IPS DF 6.9 (cell line): ENCODE measurements at places on chromosomes 11 and 22.

DNA sequence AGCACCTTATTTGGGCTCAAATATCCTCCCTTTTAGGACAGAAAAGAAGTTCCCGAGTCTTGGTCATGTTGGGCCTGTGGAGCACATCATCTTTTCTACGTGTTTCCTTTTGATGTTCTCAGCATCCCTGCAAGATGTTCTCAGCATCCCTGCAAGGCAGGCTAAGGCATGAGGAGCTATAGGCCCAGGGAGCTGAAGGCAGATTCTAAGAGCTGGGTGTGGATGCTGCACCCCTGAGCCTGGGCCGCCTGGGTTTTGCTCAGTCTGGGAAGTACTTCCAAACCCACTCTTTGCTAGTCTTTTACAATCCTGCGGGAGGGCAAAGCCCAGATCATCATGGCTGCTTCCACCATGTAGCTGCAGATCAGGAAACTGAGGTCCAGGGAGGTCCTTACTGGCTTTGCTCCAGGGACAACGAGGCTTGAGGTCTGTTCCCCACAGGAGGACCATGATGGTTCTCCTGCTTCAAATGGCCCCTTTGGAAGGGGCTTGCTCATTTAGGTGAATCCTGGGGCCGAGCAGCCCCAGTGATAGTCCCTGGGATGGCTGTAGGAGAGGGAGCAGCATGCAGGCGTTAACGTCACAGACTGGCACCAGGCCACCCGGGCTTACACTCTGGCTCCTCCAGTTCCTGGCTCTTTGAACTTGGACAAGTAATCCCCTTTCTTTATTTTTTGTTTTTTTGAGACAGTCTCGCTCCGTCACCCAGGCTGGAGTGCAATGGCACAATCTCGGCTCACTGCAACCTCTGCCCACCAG is 10.6 kb downstream of the LRRC75B start:
- no peaks in the 10 kb centered on the region for H3K27me3 ChIP-seq
- H3K36me3 ChIP-seq: no peaks in the 10 kb centered on the region
- DNase-seq: no peak
- H3K4me3 ChIP-seq: no peak overlapping the region
- no peak overlapping the region for H3K27ac ChIP-seq

GRCh38 chr22:30922151-30922611 is 46.4 kb downstream of the MORC2 start:
- peaks cover 26% of the 10 kb centered on the region for H3K36me3 ChIP-seq
- H3K4me1 ChIP-seq: no peaks in the 10 kb centered on the region
- no peak overlapping the region for H3K4me3 ChIP-seq
- no peak for DNase-seq
- no peaks in the 10 kb centered on the region for H3K27me3 ChIP-seq

GRCh38 chr11:1206391-1207271 is 16.2 kb upstream of the MUC5B start:
- DNase-seq: no peak
- H3K27me3 ChIP-seq: no peaks in the 10 kb centered on the region
- H3K4me3 ChIP-seq: no peak overlapping the region
- H3K27ac ChIP-seq: no peak overlapping the region

DNA sequence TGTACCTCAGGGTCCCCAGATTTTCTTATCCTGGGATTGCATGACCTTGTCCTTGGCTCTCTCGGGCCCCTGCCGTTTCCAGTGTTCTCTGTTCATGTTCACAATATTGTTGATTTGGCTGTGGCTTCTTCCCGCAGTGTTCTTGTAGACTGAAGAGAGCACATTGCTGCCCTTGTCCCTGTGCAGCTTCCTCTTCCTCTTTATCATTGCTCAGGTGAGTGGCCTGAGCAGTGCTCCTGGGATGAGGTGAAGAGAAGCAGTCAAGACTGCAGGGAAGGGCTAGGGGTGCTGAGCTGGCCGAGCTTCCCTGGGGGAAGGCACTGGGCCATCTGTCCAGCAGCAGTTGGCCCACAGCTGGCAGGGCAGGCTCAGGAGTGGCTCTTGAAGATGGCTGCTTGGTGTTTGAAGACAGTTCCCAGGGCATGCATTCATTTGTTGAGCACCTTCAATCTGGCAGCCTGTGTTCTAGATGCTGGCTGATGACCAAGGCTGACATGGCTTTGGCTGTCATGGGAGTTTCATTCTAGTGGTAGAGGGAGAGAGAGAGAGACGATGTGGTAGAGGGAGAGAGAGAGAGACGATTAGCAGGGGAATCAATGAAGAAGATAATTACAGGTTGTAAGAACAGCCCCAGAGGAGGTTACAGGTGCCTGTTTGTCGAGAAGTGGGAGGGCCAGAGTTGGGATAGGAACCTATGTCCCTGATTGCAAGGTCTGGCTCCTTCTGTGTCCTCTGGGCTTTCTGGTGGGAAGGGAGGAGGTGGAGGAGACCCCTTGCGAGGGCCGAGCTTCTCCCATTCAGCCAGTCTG is 17.4 kb downstream of the BMAL1 start:
- no peaks in the 10 kb centered on the region for H3K4me1 ChIP-seq
- DNase-seq: no peak
- H3K36me3 ChIP-seq: no peaks in the 10 kb centered on the region
- no peak overlapping the region for H3K27ac ChIP-seq
- H3K27me3 ChIP-seq: no peaks in the 10 kb centered on the region
- no peak overlapping the region for H3K4me3 ChIP-seq

DNA sequence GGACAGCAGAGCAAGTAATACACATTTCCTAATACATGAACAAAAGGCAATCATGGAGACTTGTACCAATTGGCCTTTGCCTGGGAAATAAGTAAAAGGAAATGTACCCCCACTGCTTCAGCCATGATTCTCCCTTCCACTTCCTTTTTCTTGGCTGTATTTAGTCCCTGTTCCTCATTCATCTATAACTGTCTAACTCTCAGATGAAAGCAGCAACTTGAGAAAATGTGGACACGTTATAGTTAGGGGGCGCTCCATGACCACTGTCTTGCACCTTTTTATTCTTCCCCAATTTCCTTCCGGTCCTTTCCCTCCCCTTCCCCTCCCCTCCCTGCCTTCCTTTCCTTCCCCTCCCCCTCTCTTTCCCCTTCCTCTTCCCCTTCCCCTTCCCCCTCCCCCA is 61.3 kb upstream of the BARX2 start:
- no peak for DNase-seq
- H3K27me3 ChIP-seq: no peaks in the 10 kb centered on the region
- H3K4me3 ChIP-seq: no peak overlapping the region
- peaks cover 6% of the 10 kb centered on the region; the same call in 1 of the 2 replicates for H3K4me1 ChIP-seq
- H3K36me3 ChIP-seq: no peaks in the 10 kb centered on the region

DNA sequence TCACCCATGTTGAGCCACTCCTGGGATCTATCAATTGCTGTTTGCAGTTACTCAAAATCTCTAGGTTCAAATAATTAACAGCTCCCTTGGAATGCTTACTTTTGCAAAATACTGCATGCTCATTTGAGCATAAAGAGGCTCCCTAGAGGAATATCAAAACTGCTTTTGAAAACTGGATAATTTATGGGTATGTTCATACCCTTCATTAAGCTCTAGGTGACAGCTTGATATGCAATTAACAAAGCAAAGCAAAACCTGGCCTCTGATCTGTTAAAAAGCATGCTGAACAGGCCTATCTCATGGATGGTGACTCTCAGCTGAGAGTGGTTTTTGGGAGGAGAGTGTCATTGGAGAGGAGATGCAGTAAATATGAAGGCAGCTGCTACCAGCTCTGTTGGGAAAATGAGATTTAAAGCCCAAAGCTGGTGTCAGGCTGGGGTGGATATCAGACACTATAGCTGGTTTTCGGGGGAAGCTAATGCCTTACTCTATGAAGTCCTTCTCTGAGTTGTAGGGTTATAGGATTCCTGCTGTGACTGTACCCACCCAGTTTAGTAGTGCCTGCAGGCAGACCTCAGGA is 110.9 kb downstream of the RASSF10 start:
- H3K27ac ChIP-seq: no peak overlapping the region
- no peaks in the 10 kb centered on the region for H3K27me3 ChIP-seq
- no peak for DNase-seq
- H3K4me3 ChIP-seq: no peak overlapping the region
- H3K36me3 ChIP-seq: no peaks in the 10 kb centered on the region
- peaks cover 1% of the 10 kb centered on the region; the same call in 1 of the 2 replicates for H3K4me1 ChIP-seq

GRCh38 chr11:84419616-84420015 is 1133.4 kb upstream of the CCDC90B start:
- no peak for DNase-seq
- H3K27ac ChIP-seq: no peak overlapping the region
- H3K36me3 ChIP-seq: no peaks in the 10 kb centered on the region
- no peaks in the 10 kb centered on the region for H3K4me1 ChIP-seq

DNA sequence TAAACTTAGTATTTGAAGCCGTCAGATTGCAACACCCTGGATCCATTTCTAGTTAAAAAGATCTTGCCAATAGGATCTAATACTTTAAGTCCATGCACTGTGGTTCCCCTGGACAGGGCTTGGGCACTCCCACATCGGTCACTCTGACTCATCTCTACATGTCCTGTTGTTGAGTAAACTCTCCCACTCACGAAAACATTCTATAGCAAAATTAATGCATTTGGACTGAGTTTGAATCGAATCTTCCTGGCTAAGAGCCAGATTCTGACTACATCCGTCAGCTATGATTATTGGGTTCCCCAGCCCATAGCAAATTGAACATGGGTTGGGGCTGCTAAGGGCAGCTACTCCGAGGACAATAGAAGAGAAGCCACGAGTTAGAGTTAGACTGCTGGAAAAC is 182.1 kb upstream of the SORL1-AS1 start:
- no peak overlapping the region for H3K27ac ChIP-seq
- H3K27me3 ChIP-seq: no peaks in the 10 kb centered on the region
- H3K36me3 ChIP-seq: no peaks in the 10 kb centered on the region
- DNase-seq: no peak
- H3K4me3 ChIP-seq: no peak overlapping the region
- H3K4me1 ChIP-seq: no peaks in the 10 kb centered on the region
